CD8-positive, alpha-beta memory T cell (primary cell): ENCODE measurements at places on chromosomes 5 and 9. TPM values are rescaled to one million over a fixed set of nuclear protein-coding genes. Genes with fewer than 3 reads are reported as not detected.

The ANKRD20A1 gene
- total RNA-seq: not detected

The PCDHGB3 gene
- total RNA-seq: 0.28 TPM

The ACTBL2 gene
- total RNA-seq: not detected

The HAPLN1 gene
- total RNA-seq: not detected

The PCDHB3 gene
- total RNA-seq: not detected

The CMBL gene
- total RNA-seq: 3.7 TPM

The ALDH1A1 gene
- total RNA-seq: 0.62 TPM

The CDC20B gene
- total RNA-seq: 0.16 TPM

GRCh38 chr9:38130724-38131123 lies 61.7 kb upstream of the SHB start:
- DNase-seq: no peak
- H3K27me3 ChIP-seq: no peaks in the 10 kb centered on the region
- H3K27ac ChIP-seq: no peak overlapping the region
- no peak overlapping the region for H3K4me3 ChIP-seq
- H3K4me1 ChIP-seq: no peaks in the 10 kb centered on the region

DNA sequence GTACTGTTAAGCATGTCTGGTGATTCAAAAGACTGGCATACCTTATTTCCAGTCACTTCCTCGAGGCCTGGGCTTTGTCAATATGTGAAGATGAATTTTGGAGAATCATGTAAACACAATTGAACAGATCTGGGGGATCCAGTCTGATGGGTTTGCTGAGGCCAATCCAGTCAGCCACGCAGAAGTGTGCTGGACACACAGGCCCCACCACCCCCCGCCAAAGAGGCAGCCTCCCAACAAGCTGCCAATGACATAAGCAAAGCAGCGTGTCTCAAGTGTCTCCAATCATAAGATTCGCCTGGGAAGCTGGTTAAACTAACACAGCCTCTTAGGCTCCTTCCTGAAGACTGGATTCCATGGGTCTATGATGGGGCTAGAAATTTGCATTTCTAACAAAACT lies 192.9 kb upstream of the KLF9 start:
- H3K36me3 ChIP-seq: no peaks in the 10 kb centered on the region
- peaks cover under 1% of the 10 kb centered on the region for H3K4me1 ChIP-seq
- DNase-seq: no peak
- no peak overlapping the region for H3K4me3 ChIP-seq
- no peaks in the 10 kb centered on the region for H3K27me3 ChIP-seq
- no peak overlapping the region for H3K27ac ChIP-seq

DNA sequence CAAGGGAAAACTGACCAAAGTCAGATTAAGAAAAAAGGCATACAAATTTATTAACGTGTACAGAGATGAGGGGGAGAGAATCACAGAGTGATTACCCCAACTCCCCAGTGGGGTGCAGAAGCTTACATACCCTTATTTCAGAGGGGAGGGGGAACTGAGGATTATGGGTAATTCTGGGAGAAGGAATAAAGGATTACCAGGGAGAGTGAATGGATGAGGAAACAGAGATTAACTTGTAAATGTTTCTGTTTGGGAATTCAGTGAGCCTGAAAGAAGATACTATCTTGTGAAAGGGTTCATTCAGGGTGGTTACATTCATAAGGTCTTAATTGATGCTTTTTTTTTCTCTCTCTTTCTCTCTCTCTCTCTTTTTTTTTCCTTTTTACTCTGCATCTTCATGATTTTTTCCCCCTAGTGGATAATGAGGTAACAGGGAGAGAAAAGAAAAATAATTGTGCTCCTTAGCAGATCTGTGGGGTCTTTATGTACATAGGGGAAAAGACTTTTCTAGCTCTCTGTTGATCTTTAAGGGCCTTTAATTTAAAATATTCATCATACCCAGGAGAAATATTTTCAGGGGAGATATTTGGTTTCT lies 49.4 kb downstream of the TARS1 start:
- H3K36me3 ChIP-seq: no peaks in the 10 kb centered on the region
- no peak overlapping the region for H3K27ac ChIP-seq
- no peaks in the 10 kb centered on the region for H3K4me1 ChIP-seq
- H3K27me3 ChIP-seq: no peaks in the 10 kb centered on the region

- H3K27ac ChIP-seq: no peak overlapping the region
- no peaks in the 10 kb centered on the region for H3K36me3 ChIP-seq
- DNase-seq: peak; percentile 72
Observed at GRCh38 chr9:34380511-34381315, 4.0 kb upstream of the MYORG start.

GRCh38 chr5:115475788-115476187 lies 68.8 kb downstream of the FEM1C start:
- no peak overlapping the region for H3K27ac ChIP-seq
- H3K27me3 ChIP-seq: no peaks in the 10 kb centered on the region
- H3K36me3 ChIP-seq: no peaks in the 10 kb centered on the region
- no peaks in the 10 kb centered on the region for H3K4me1 ChIP-seq
- DNase-seq: no peak

GRCh38 chr5:159730285-159730684 lies 186.0 kb upstream of the ADRA1B start:
- no peaks in the 10 kb centered on the region for H3K36me3 ChIP-seq
- no peak overlapping the region for H3K27ac ChIP-seq
- H3K4me1 ChIP-seq: peaks cover 4% of the 10 kb centered on the region
- H3K4me3 ChIP-seq: no peak overlapping the region
- no peaks in the 10 kb centered on the region for H3K27me3 ChIP-seq
- DNase-seq: no peak

DNA sequence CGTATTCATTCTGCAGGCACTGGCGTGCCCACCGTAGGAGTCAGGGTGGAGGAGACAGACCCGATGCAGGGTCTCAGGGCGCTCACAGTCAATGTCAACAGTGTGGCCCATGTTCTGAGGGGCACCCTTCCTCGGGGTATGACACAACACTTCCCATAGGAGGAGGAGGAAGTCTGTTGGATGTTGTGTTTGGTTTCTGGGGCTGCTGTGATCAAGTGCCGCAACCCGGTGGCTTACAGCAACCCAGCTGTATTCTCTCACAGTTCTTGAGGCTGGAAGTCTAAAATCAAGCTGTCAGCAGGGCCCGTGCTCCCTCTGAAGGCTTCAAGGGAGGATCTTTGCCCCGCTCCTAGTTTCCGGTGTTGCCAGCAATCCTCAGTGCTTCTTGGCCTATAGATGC lies 5.6 kb upstream of the HNRNPAB start:
- no peaks in the 10 kb centered on the region for H3K36me3 ChIP-seq
- H3K4me1 ChIP-seq: peaks cover 8% of the 10 kb centered on the region
- no peak for DNase-seq
- no peak overlapping the region for H3K27ac ChIP-seq
- H3K4me3 ChIP-seq: no peak overlapping the region
- H3K27me3 ChIP-seq: no peaks in the 10 kb centered on the region

DNA sequence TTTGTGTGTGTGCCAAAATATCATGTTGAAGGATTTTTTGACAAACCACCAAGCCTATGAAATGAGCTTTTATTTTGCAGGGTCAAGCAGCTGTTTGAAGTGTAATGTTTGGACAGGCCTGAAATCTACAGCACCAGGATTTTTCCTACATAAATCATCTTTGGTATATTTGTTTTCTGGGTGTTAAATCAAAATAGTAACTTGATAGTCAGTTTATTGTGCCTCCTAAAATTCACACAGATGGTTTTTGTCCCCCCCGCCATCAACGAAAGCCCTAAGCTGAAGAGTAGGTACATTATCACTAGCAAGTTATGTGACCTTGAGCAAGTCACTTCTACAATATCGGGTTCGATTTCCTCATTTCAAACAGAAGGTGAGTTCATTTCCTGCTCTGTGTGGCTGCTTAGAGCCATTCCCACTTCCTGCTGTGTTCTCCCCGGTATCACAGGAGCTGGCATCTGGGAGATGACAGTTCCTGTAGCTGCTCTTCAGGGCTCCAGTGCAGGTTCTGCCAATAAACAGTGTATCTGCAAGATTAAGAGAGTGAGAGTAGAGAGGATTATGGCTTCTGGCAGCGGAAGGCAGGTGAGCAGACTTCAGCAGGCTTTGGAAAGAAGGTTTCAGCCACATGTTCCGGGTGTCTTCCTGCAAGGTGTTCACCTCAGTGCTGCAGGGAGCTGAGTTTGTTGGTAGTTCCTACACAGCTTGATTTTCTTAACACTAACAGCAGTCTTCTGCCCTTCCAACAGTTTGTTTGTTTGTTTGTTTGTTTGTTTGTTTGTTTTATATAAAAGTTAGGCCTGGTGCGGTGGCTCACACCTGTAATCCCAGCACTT lies 48.4 kb upstream of the GNE start:
- H3K27me3 ChIP-seq: no peaks in the 10 kb centered on the region
- no peak overlapping the region for H3K27ac ChIP-seq
- no peaks in the 10 kb centered on the region for H3K36me3 ChIP-seq
- H3K4me1 ChIP-seq: peaks cover 8% of the 10 kb centered on the region
- no peak for DNase-seq
- no peak overlapping the region for H3K4me3 ChIP-seq

- H3K27ac ChIP-seq: no peak overlapping the region
- H3K4me3 ChIP-seq: no peak overlapping the region
- DNase-seq: no peak
- no peaks in the 10 kb centered on the region for H3K4me1 ChIP-seq
- no peaks in the 10 kb centered on the region for H3K36me3 ChIP-seq
- no peaks in the 10 kb centered on the region for H3K27me3 ChIP-seq
Observed at GRCh38 chr9:27247756-27248155, 49.2 kb downstream of the EQTN start.

GRCh38 chr9:26833792-26834191 lies 58.8 kb downstream of the CAAP1 start:
- H3K4me3 ChIP-seq: no peak overlapping the region
- no peaks in the 10 kb centered on the region for H3K27me3 ChIP-seq
- no peak for DNase-seq
- H3K4me1 ChIP-seq: no peaks in the 10 kb centered on the region

DNA sequence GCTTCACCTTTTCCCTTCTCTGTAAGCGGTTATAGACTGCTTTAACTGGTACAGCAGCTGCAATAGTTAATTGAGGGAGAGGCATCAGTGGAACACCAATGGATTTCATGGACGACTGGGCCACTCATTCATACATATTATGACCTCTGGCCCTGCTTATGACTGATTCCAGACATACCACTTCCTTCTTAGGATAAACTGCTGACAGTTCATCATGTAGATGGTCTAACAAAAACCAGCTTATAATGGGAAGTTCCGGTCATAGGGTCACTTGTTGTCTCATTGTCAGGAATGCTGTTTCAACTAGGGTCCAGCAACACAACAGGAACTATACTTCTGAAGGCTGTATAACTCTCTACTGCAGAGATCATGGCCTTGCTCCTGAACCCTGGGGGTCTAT lies 265.2 kb upstream of the RASA1 start:
- no peaks in the 10 kb centered on the region for H3K36me3 ChIP-seq
- H3K27ac ChIP-seq: no peak overlapping the region
- no peaks in the 10 kb centered on the region for H3K27me3 ChIP-seq
- H3K4me3 ChIP-seq: no peak overlapping the region
- no peaks in the 10 kb centered on the region for H3K4me1 ChIP-seq

DNA sequence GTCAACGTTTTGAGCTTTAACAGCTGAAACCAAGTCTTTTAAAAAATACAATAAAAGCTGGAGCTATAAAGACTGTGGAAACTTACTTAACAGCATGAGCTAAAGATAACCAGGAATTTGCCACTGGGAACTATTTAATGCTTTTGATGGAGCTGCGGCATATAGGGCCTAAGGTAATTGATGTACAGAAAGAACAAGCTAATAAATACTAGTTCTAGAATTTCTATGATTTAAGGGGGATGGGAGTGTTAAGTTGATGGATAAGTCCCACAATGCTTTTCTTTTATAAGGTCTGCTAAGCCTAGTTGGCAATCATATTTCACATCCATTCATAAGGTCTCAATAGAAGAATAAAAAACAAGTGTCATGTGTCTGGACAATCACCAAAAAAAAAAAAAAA lies 334.0 kb upstream of the DMAC1 start:
- no peak overlapping the region for H3K27ac ChIP-seq
- H3K4me3 ChIP-seq: no peak overlapping the region
- DNase-seq: no peak

DNA sequence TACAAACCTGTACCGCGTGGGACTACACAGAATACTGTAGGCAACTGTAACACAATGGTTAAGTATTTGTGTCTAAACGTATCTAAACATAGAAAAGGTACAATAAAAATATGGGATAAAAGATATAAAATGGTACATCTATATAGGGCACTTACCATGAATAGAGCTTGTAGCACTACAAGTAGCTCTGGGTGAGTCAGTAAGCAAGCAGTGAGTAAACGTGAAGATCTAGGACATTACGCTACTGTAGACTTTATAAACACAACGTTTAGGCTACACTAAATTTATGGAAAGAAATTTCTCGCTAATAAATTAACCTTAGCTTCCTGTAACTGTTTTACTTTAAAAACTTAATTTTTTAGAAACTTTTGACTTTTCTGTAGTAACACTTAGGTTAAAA lies 46.5 kb downstream of the MRPS27 start:
- H3K27ac ChIP-seq: no peak overlapping the region
- no peaks in the 10 kb centered on the region for H3K4me1 ChIP-seq
- H3K4me3 ChIP-seq: no peak overlapping the region
- H3K27me3 ChIP-seq: no peaks in the 10 kb centered on the region
- H3K36me3 ChIP-seq: peaks cover 6% of the 10 kb centered on the region

DNA sequence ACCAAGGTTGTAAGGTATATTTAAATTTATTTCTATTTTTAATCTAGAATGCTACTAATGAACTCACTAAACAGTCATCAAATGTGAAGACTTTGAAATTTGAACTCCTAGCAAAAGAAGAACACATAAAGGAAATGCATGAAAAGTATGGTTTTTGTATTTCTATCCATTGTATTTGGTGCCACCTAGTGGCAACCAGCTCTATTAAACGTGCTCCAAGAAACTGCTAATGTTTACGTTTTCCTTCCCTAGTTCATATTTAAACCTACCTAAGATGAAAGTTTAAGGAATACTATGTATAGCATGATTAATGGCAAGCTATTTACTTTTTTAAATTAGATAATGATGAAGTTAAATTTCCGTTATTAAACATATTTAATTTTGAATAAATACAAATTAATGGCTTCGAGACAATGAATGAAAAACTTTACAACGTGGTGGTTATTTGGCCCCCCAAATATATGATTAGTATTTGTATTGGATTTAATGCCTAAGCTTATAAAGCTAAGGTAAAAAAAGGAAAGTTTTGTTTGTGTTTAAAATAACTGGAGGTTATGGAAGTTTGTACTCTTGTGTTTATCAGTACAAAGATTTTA lies 115.9 kb upstream of the SH3GL2 start:
- no peak overlapping the region for H3K4me3 ChIP-seq
- H3K27me3 ChIP-seq: no peaks in the 10 kb centered on the region
- H3K4me1 ChIP-seq: no peaks in the 10 kb centered on the region
- H3K36me3 ChIP-seq: no peaks in the 10 kb centered on the region

GRCh38 chr9:134863941-134864820 lies 16.4 kb upstream of the FCN2 start:
- H3K4me1 ChIP-seq: no peaks in the 10 kb centered on the region
- H3K36me3 ChIP-seq: no peaks in the 10 kb centered on the region
- no peak for DNase-seq
